ENCODE measurements at places on chromosomes 12 and 14.

DNA sequence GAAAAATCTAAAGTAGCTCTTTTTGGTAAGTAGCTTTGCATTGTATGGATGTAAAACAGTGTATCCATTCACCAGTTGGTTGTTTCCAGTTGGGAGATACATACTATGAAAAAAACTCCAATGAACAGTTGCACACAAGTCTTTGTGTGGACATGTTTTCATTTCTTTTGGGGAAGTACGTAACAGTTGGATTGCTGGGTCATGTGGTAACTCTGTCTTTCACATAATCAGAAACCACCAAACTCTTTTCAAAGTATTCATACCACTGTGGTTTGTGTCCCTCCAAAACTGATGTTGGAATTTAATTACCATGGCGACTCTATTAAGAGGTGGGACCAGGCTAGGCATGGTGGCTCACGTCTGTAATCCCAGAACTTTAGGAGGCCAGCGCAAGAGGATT, 58.9 kb upstream of the RESF1 start:
- DNase-seq: no peak

GRCh38 chr14:72075649-72076334, 143.6 kb downstream of the RGS6 start:
- DNase-seq: no peak

- no peak for DNase-seq
Measured at GRCh38 chr14:58829594-58829993, 191.8 kb downstream of the DACT1 start.

DNA sequence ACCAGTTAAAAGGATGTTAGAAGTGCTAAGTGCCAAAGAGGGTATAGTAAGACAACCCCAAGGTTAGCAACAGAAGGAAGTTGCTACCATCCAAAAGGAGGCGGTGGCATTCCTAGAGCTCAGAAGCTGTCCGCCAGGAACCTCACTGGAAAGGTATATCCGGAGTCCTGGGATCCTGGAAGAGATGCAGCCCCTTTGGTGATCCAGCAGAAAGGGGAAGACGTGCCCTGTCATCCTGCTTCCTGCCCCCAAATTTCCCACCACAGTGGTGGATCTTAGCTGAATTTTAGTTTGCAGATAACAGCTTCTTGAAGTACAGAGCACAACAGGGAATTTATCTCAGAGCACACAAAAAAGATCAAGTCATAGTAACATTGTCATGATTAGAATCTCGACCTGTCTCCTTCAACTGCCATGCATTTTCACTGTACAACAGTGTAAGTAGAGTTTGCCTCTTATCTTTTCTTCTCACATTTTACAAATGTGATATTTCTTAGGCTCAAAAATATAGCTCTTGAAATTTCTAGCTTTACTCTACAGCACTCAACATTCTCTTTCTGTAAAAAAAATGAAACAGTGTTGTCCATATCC, 526.3 kb downstream of the SOX5 start:
- DNase-seq: no peak

DNA sequence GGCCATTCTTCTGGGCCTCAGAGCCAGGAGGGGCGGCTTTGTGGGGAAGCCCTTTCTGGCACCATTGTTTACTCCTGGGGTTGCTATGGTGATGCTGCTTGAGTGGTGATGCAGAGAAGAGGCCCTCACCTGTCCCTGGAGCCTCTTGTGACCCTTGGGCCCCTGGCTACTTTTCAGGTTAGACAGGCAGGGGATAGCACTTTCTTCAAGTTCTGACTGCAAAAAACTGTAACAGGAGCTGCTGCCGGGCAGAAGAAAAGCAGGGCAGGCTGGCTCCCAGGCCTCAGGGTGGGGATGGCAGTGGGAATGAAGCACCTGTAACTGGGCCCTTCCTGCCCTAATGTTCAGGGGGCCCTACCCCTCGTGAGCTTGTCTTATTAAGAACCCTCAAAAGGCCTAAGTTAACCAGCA, at the start of gene TEX52:
TEX52 (minus strand) TSS at position 19 of the 411 bp plus-strand sequence; CDS start at position 6, 13 bp downstream.
- DNase-seq: no peak

GRCh38 chr12:5507944-5508343, 76.0 kb downstream of the NTF3 start:
- DNase-seq: no peak

GRCh38 chr12:118821386-118821925, 159.9 kb upstream of the SRRM4 start:
- no peak for DNase-seq

GRCh38 chr14:101252443-101253214, 308.7 kb upstream of the DIO3 start:
- DNase-seq: no peak

GRCh38 chr12:51942056-51942455, 9.4 kb upstream of the ACVR1B start:
- DNase-seq: no peak

Measured in activated T-cell treated with anti-CD3 and anti-CD28 coated beads, Interleukin-2, amount 50 U/mL, for 1 hour (primary cell).